ENCODE measurements at places on chromosomes 2 and 18.

DNA sequence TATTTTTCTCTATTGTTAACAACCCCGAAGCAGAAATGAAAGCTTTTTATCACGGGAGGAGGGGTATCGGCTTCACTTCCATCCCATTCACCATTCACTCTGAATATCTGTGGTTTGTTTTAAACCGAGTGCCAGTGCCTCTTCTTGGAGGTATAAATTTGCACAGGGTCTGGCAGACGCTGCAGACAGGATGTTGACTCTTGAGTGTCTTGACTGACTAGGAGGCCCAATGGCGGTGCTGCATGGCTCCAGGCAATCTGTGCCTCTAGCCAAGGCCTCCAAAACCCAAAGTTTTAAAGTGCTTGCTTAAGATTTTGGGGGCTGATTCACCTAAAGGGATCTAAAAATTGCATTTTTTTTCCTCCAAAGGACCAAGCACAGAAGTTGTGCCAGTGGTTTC is 183.8 kb downstream of the LTBP1 start:
- no peak for DNase-seq

DNA sequence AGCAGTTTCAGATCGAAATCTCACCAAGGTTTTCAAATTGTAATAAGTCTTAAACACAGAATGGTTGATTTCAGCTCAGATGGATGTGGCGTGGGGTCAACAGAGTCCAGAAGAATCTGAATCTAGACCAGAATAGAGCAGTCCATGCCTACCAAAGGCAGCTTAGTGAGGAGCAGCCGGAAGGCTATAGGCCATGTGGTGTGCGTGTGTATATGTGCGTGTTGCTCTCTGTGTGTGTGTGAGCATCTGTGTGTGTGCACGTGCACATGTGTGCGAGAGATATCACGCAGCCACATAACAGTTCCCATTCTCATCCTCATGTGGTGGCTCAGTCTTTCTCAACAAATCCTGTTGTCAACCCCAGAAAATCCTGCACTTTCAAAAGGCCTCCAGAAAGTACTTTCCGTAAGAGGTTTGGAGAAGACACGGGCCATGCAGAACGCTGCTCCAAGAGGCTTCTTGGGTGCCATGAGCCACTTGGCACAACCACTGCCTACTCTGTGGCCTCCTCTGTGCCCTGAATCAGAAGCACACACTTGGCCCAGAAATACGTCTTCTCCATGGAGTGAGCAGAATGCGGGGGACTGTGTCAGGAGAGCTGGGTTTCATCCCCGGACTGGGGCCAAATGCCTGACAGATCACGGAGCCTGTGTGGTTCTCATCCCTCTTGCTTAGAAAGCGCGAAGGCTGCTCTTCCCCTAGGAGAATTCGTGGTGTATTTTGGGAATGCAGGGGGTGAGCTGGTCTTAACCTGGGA is 67.3 kb downstream of the ACKR3 start:
- DNase-seq: no peak

- no peak for DNase-seq
Observed at GRCh38 chr18:49751427-49752094, 61.8 kb downstream of the ACAA2 start.

DNA sequence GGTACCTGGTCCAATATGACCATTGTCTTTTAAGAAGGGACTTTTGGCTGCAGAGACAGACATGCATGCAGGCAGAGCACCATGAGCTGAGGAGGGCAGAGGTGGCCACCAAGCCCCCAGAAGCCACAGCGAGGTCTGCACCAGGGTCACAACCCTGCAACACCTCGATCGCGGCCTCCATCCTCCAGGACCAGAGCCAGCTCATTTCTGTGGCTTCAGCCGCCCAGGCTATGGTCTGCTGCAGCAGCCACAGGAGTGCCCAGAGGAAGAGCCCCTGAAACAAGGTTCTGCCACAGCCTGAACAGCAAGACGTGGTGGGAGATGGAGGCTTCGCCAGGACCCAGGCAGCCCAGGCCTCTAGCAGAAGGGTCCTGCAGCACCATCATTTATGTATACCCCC is 53.9 kb downstream of the ANKMY1 start:
- DNase-seq: no peak

DNA sequence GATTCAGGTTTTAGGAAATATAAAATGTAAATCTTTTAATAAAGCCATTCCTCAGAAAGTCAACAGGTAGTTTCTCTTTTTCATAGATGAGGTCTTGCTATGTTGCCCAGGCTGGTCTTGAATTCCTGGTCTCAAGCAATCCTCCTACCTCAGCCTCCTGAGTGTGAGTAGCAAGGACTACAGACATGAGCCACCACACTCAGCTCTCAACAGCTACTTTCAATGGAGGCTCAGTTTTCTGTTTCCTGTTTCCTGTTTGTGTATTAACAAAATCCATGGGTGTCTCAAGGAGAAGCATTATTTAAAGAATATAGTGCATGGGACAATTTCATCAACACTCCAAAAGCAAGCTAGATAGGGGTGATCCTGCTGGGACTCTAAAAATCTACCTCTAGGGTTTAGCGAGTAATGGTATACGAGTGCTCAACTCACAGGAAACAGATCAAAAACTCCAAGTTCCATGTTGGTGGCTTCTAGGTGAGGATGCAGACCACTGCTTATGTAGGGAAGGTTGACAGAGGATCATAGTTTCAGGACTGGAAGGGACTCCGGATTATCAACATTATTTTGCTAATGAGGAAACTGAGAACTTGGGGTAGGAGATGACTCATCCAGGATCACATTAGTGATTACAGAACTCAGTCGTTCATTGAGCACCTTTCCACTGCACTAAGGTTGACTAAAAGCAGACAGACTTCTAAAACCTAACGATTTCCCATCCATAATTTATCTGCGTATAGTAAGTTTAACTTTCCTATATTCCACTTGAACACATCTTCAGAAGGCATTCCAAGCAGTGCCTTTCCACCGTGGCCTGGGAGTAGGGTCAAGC is 61.7 kb upstream of the WIPF1 start:
- DNase-seq: no peak
